ENCODE measurements at places on chromosomes 6 and 20.

DNA sequence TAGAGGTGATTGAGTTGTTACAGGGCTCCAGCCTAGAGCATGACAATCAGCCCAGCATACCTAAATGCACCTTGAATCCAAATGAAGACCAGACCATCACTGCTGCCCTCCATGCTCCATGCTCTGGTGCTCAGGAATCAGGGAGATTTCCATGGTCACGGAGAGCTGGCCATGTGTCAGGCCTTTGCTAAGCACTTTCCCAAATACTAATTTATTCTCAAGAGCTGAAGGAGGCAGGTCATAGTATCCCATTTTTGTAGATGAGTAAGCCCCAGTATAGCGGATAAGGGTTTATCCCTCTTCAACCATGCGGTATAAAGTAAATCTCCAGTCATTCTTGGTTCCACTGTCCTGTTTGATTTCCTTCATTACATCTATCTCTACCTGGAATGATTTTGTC, 240.8 kb downstream of the TFAP2A start:
- DNase-seq: no peak

GRCh38 chr6:14876778-14877613, 368.9 kb upstream of the JARID2 start:
- DNase-seq: peak; percentile 62

DNA sequence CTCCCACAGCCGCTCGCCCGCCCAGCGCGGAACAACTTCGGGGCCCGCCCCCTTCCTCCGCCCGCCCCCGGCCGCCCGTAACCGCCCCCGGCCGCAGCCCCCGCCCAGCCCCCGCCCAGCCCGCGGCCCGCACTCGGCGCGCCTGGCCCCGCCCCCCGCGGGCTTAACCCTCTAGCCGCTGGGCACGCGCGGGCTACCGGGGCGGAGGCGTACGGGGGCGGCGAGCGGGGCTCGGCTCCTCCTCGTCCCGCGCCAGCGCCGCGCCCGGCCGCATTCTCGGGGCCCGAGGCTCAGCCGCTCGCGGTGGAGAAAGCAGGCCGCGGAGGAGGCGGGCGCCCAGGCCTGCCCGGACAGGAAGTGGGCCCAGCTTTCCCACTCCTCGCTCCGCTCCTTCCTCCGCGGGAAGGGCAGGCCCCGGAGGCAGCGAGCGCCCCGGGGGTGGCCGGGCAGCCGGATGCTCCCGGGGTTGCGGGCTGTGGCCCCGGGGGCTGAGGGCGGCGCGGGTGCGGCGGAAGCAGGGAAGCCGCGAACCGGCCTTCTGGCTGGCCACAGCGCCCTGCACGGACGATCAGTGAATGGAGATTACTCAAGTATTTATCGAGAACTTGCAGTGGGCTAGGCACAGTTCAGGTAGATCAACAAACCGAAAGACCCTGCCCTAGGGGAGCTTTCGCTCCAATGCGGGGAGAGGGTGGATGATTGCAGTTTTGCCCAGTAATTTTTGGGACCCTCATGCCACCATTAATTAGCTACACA, at the start of gene TRAM2:
TRAM2 (minus strand) TSS at position 39 of the 756 bp plus-strand sequence. CDS start 145 bp downstream, outside the sequence.
- DNase-seq: peak; percentile 83

GRCh38 chr6:104591573-104592334, 268.0 kb downstream of the HACE1 start:
- DNase-seq: peak; percentile 13

DNA sequence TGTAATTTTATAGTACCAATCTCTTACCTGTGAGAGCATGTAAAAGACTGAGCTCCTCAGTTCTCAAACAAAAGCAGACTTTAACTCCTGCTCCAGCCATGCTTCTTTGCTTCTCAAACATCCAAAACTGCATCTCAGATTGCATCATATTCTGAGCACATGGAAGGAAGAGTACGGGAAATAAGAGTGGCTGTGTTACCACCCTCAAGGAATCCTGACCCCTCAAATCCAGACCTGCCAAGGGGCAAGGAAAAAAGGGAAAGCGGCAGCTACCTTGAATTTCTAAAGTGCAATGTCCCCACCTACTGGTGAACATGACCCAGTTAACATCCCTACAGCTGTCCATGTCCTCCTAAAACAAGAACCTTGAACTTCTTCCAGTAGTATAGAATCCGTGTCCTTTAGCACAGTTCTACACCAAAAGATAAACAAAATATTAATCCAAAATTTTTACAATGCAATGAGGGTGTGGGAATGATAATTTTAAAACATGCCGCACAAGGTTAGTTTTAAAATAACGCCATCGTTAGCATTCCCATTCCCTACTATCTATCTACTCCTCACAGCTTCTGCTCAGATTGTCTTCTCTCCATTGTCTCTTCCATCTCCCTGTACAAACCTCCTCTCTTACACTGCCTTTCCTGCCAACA, 34.1 kb upstream of the HLA-DQB1 start:
- peak; percentile 63 for DNase-seq

DNA sequence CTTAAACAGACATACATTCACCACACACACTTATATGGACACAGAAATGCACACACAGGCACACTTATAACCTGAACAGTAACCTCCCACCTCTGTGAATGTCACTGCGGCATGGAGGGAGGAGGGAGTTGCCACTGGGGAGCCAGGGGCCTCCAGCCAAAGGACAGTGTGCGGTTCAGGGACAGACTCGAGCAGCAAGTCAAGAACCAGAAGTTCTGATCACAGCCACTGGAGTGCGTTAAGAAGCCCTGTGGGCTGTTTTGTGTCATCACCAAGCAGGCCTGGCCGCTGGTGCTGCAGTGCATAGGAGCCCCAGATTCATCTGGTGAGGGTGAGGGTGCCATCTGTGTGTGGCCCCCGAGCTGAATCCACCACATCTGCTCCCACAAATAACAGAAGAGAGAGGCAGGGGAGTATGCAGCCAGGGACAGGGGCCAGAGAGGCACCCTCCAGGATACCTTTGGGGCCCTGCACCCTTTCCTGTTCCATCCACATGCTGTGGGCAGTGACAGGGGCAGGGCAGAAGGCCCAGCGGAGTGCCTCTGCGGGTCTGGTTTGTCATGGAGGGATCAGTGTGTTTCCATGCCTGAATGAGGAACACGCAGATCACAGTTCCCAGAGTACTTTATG, 20.3 kb downstream of the SYNDIG1 start:
- no peak for DNase-seq

GRCh38 chr20:48310305-48310704, 517.5 kb downstream of the PREX1 start:
- no peak for DNase-seq

DNA sequence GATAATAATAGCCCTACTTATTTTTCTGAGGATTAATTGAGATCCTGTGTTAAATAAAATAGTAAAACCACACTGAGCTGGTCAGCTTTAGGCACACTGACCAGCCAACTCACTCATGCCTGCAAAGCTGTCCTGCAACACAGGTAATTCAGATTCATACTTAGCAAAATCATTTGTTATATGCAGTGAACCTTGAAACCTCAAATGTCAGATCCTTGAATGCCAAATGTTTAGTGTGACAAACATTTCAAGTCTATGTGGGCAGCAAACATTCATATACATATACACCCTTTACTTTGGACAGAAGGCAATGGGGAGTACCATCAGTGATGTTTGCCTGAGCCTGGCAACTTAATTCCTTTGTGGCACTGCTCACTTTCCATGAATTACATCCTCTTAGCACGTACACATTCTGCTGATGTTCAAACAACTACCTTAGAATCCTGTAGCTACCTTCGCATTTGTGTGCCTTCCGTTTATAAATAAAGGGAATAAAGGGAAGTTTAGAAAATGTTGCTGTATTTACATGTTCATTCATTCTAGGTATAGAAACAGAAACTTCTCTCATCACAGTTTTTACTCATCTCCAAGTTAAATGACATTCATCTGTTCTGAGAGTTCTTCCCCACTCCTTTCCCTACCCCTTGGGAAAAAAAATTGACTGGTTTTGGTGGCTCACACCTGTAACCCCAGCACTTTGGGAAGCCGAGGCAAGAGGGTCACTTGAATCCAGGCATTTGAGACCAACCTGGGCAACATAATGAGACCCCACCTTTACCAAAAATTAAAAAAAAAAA, 140.8 kb downstream of the ZFAND3 start:
- DNase-seq: no peak

All from AG10803 (cell line).